ENCODE measurements at places on chromosomes 2 and 18. TPM values are rescaled to one million over a fixed set of nuclear protein-coding genes. Genes with fewer than 3 reads are reported as not detected.

CD8B2 gene
- not detected for total RNA-seq

PDCD1 gene
- not detected for total RNA-seq

OXER1 gene
- total RNA-seq, result 0.82 TPM

TCF23 gene
- total RNA-seq, result not detected

TUBA4B gene
- not detected for total RNA-seq

CXCR4 gene
- 0.88 TPM for total RNA-seq

FSIP2 gene
- total RNA-seq, result 0.75 TPM

LINC00305 gene
- not detected for total RNA-seq

FAM228B gene
- total RNA-seq, result 11.0 TPM

DNA sequence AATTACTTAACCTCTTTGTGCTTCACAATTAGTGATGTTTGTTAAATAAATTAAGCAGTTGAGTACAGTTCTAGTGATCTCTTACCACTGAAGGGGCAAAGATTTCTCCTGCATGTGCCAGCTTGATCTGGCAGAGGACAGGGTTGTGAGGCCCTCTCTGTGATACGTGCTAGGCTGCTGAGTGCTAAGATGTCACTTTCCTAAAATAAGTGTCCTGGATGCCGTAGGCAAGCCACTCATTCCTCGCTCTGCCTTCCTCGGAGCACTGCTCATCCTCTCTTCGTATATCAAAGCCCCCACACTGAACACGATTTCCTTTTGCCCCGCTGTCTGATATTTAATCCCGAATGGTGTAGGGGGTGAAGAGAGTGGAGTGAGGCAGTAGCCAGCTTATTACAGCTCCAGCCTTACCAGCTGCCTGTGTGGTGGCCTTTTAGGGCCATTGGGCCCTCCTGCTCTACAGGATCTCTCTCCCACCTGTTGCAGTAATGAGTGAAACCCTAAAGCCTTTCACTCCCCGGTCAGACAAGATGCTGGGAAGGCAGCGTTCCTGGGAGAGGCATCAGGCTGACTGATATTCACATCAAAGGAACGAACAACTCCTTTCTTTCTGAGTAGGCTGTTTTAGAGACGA, 40.5 kb downstream of the PTPRM start:
- DNase-seq, result no peak

DNA sequence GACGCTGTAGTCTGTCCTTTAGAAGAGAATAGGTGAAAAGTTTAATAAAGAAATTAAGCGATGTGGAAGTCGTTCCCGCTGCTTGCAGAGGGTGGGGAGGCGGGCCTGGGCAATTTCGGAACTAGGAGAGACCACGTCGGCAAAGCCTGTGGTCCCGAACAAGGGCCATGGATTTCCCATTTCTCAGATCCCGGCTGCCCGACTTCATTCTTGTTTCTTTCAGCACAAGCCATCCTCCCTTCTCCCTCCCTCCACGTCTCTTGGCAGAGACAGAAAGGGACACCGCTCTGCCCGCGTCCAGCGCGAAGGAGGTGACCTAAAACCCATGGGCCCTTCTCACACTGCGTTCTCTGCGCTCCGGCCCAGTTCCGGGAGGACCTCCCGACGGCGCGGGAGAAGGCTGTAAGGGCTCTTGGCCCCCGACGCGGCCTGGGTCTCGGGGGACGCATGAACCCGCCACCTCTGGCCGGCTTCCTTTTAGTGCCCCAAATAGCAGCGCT, 2.2 kb upstream of the BCL2L11 start:
- no peak for DNase-seq

DNA sequence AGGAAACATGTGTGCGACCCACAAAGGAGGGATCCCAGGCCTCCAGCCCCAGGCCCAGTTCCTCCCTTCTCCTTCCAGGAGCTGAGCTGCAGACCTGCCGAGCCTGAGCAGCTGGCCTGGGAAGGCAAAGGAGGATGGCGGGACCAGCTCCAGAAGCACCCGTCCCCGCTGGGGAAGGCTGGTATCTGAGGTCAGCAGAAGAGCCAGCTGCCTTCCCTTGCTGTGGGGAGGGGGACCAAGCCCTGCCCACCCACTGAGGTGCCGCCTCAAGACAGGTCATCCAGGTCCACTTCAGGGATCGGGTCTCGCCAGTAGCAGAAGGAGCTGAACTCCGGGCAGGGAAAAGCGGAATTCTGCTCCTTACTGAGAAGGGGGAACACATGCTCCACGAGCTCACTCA, 73.2 kb downstream of the EMILIN2 start:
- no peak for DNase-seq

DNA sequence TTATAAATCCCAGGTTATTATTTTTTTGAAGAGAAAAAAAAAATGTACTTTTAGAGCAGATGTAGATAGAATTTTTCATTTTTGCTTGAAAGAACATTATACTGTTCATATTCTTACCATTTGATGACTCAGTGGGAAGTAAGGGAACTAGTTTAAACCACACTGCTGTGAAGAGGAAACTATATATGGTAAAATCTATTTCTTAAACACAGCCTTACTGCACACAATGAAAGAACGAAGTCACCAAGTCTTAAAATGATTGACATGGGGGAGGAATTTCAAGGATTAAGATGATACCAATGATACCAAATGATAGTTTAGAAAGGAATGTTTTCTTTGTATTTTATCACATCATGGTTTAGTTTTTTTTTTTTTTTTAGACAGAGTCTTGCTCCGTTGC, 5.0 kb downstream of the ACTR2 start:
- peak; percentile 42 for DNase-seq

DNA sequence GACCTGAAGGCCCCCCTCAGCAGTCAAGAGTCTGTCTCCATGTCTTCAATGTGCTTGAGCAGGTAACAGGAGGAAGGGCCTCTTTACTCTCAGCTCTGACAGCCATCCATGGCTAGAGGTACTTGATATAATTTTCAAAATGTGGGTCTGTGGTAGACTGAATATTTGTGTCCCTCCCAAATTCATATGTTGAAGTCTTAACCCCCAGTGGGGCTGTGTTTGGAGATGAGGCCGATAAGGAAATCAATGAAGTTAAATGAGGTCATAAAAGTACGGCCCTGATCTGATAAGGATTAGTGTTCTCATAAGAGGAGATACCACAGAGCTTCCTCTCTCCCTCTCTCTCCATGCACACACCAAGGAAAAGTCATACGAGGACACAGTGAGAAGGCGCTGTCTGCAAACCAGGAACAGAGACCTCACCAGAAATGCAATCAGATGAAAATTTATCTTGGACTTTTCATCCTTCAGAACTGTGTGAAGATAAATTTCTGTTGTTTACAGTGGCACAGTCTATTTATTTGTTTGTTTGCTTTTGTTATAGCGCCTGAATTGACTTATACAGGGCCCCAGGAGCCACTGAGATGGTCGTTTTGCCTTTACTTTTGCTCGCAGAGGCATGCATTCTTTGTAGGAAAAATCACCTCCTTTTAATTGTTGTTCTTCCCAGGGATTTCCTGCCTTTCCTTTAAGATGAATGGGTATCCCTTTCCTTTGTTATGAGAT, 274.8 kb upstream of the TRIB2 start:
- DNase-seq, result no peak

DNA sequence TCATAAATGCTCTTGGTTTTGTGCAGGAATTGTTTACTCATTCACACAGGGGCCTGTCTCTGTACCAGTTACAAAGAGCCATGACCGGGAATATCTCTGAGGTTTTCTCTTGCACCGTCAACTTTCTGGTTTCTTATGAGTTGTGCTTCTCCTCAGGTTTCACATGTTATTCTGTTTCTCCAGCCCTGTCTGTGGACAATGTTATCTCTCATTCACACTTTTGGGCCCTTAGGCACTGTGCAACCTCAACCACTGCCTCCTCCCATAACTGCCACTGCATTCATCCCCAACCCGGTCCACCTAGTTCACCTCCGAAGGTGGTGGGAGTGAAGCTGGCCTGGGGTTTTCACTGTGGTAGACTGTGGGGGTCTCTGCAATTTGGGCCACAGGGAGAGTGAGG, 22.5 kb upstream of the NEDD4L start:
- DNase-seq, result no peak

- no peak for DNase-seq
Observed at GRCh38 chr2:195330513-195330956, 326.5 kb upstream of the SLC39A10 start.

- DNase-seq, result no peak
Observed at GRCh38 chr18:40676668-40677067, 1278.4 kb upstream of the PIK3C3 start.

DNA sequence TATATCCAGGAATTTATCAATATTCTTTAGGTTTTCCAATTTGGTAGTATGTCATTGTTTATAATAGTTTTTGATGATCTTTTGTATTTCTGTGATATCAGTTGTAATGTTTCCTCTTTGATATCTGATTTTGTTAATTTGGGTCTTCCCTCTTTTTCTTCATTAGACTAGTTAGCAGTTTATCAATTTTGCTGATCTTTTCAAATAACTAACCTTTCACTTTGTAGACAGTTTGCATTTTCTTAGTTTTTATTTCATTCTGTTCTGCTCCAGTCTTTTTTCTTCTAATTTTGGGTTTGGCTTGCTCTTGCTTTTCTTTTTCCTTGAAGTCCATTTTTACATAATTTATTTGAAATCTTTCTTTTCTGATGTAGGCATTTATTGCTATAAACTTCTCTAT, 824.4 kb downstream of the LRP1B start:
- no peak for DNase-seq

DNA sequence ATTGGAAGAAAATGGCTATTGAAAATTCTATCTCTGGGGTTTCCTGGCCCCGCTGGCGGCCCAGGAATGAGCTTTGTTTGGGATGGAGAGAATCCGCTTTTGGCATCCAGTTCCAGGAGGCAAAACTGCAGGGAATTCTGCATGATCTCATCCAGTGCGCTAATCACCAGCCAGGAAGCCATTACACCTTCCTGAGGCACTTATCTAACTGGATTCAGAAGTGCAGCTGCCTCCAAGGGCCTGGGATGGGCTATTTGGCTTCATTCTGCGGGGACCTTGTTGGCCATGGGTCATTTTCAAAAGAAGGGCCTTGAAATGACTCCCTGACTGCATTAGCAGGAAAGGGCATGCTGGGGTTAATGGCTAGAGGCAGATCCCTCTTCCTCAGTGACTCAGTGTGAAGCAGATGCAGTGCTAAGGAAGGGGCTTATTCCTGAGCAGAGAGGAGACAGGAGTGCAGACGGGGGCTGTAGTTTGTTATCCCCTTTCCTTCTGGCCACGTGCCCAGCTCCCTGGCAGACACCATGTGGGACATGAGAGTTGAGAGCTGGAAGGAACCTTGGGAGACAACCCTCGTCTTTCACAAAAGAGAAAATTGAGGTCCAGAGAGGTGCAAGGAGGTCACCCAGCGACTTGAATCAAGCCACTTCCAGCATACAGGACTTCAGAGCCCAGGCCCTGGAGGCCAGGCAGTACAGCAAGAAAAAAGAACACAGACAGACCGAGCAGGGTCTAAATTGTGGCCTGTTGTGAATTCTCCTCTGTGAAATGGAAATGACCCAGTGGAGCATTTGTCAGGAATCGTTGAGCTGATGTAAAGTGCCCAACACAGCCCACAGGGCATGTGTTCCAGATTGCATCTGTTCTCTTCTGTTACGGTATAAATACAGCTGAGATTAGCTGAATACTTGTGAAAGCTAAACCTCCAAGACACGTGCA, 161.8 kb downstream of the PRKCE start:
- DNase-seq, result no peak

GRCh38 chr18:79457239-79457638, 61.5 kb downstream of the NFATC1 start:
- DNase-seq, result no peak

Measured in kidney epithelial cell (primary cell).